ENCODE measurements at places on chromosomes 5 and 9.

DNA sequence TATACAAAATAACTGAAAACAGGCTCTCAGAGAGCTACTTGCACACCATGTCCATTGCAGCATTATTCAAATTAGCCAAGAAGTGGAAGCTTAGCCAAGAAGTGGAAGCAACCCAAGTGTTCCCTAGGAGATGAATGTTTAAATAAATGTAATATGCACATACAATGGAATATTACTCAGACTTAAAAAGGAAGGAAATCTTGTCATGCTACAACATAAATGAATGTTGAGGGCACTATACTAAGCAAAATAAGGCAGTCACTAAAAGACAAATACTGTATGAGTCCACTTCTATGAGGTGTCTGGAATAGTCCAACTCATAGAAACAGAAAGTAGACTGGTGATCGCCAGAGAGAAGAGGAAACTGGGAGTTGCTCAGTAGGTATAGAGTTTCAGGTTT lies 438.1 kb downstream of the MAT2B start:
- DNase-seq = no peak

GRCh38 chr5:39584927-39585326 lies 160.1 kb upstream of the DAB2 start:
- DNase-seq = no peak

- no peak for DNase-seq
These were observed 216.7 kb downstream of the SMARCA2 start for GRCh38 chr9:2231829-2232228.

DNA sequence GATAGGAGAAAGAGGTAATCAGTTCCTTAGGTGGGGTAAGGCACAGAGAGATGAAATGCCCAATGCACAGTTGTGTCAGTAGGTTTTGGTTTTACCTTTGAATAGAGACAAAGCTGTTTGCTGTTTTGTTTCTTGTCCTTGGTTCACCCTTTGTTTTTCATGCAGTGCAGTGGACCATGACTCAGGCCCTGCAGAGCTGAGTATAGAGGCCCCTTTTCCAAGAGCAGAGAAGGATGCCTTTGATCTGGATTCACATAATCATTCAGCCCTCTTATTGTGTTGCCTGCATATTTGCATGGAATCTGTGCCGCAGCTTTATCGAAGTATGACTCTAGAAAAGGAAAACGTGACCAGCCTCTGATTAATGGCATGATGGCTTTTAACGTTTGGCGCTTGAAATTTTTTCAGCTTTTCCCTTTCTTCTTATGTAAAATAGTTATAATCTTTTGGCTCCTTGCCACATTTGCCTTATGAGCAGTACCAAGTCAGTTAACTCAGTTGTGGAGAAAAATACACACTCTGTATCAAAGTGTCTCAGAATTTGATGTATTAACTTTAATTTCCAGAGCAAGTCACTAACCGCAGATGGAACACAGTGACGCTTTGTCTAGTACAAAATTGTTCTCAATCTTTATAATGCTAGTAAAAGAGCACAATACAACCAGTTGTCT lies 197.6 kb downstream of the KDM4C start:
- DNase-seq = no peak

- DNase-seq = no peak
These were observed 11.6 kb downstream of the ANKHD1 start for GRCh38 chr5:140413230-140413629.

DNA sequence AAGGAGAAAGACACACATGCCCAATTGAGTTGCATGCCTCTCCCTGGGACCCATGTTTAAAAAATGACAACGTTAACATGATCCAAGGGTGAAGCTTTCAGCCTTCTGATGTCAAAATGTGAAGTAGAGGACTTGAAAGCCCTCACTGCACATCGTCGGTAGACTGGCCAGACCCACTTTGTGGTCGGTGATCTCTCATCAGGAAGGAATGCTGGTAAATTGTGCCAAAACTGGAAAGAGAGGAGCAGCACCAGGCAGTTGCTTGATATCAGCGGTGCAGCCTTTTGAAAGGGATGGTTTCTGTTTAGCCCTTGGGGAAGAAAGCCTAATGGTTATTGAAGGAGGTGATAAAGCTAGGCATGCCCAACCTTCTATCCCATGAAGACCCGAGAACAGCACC lies 125.3 kb upstream of the MARCHF11 start:
- DNase-seq = no peak

DNA sequence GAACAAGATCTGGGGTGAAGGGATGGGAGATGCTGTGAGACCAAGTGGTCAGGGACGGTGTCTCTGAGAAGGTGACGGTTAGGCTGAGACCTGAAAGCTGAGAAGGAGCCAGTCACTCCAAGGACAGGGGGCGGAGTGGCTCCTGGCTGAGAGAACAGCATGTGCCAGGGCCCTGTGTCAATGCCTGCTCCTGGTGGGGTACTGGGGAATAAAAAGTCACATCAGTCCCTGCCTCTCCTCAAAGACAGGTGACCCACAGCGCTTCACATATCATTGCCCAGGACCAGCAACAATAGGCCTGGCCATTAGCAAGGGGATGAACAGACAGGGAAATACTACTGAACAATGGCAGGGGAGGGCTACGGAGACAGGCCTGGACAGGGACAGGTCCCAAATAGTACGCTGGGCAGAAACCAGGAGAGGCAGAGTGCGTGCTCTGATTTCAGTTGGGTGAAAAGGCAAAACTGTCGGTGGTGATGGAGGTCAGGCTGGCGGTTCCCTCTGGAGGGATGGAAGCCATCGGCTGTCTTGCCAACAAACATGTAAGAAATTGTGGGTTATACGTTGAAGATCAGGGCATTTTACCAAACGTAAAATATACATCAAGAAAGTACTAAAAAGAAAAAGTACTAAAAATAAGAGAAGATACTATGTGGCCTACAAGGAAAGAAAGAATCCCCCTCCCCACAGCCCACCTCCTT lies 64.3 kb downstream of the C9orf50 start:
- no peak for DNase-seq

DNA sequence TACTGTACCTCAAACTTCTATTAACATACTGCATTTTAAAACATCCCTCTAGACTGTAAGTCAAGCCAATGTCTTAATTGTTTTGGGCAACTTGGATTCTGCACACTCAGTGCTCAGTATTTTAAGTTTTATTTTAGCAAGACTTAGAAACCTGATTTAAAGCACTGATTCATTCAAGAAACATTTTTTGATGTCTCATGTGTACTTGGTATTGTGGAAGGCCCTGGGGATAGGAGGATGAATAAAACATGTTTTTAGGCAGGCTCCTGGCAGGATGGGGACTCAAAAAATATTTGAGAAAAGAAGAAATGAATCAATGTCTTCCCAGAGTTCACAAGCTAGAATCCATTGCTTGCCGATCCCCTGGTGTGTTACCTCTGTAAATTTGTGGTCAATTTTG lies 334.0 kb upstream of the PUM3 start:
- DNase-seq = no peak

DNA sequence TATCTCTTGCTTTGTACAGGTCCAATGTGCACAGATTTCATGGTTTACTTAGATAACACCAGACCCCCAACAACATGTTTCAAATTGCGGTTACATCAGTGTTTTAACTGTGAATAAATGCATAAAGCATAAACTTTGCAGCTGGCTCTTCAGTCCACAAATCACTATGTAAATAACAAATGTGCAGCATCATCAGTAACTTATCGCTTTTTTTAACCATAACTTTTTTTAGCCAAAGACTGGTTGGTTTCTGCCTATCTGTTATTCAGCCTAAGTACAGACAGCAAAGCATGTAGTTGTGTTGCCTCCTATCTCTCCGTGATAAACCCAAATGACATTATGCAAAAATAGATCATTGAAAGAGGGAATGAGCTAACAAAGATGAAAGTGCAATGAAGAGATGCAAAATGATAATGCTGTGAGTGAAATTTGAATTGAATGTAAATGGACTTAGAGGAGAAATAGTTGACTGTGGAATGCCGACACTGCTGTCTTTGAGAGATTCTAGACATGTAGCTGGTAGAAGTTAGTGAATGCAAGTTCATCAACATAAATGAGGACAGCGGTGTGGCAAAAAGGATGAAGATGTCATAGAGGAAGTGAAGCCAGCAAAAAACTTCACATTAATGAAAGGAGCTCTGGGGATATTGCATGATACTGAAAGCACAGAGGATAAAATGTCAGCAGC lies 108.8 kb downstream of the PDE8B start:
- DNase-seq = no peak

DNA sequence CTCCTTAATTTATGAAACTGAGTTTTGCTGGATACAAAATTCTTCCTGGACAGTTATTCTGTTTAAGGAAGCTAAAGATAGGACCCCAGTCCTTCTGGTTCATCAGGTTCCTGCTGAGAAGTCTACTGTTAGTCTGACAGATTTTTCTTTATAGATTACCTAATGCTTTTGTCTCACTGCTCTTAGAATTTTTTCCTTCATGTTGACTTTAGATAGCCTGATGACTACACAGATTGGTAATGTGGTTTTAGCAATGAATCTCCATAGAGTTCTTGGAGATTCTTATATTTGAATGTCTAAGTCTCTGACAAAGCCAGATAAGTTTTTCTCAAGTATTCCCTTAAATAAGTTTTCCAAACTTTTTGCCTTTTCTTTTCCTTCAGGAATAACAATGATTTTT lies 419.7 kb downstream of the CDH10 start:
- DNase-seq = no peak

DNA sequence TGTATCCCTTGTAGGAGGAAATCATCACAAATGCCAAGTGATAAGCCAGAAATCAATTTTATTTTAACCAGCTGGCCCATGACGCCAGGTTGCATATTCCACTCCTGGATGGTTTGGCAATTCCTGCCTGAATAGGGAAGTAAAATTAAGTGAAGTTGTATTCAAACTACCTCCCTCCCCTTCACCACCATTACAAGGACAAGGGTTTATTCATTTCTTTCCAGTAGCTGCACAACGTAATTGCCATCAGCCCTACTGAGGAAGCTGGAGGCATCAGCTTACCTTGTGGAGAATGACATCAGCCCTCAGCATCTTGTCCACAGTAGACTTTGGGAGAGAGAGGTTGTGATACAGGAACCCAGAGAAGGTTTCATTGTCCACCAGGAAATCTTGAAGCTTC lies 66.6 kb downstream of the ABCA1 start:
- no peak for DNase-seq

DNA sequence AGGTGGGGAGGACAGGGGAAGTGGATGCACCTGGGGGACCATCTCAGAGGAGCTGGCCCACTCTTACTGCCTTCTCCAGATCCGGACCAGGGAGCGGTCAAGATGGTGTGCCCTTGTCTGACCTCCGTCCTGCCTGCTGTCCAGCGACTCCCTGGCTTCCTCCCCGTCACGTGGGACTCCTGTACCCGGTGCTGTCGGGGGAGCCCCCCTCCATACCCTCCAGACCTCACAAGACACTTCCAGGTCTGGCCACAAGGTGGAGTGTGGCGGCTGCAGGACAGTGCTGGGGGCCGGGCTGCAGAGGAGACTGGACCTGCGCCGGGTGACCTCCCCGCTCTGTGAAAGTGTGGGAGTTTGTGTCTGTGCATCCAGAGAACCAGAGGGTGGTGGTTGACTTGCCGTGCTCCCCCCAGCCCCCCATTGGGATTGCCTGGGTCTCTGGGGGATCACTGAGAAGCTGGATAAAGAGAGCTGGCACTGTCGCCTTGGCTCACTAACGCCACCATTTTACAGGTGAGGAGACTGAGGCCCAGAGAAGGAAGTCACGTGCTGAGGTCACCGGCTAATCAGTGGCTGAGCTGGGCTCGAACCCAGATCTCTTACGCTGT lies 1.9 kb upstream of the CRB2 start:
- DNase-seq = no peak

GRCh38 chr9:126320158-126320922 lies 6.3 kb upstream of the MVB12B start:
- DNase-seq = no peak

- DNase-seq = no peak
These were observed 75.1 kb upstream of the IER5L start for GRCh38 chr9:129252937-129253802.

DNA sequence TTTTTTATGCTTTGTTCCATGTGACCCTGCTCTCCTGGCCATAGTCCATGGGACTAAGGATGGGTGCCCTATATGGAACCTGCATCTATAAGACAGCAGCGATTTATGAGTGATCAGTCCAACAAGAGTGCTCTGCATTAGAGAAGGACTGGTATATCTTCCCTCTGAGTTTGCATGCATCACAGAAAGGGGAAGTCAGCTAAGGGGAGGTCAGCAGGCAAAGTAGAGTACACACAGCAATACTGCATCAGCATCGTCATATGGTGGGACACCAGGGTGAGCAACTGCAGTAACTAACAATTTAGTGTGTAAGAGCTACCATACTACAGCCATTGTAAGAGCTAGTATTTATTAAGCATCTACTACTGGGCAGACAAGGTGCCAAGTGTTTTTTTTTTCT lies 311.3 kb downstream of the NDUFS4 start:
- DNase-seq = no peak

DNA sequence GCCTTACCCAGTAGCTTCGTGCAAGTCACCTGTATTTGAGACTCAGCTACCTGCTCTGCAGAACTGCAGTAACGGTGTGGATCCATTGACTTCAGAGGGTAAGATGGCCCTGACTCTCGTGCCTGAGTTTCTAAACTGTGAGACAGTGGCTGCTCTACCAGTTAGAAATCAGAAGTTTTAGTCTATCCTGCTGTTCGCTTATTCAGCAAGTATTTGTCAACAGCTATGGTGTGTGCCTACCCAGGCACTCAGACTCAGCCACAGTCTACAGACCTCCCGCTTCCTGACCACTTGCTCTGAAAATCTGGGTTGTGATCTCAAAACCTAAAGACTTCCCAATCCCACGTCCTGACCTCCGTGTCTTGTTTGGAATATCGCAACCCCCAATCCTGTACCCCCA lies 13.5 kb downstream of the AQP3 start:
- no peak for DNase-seq

DNA sequence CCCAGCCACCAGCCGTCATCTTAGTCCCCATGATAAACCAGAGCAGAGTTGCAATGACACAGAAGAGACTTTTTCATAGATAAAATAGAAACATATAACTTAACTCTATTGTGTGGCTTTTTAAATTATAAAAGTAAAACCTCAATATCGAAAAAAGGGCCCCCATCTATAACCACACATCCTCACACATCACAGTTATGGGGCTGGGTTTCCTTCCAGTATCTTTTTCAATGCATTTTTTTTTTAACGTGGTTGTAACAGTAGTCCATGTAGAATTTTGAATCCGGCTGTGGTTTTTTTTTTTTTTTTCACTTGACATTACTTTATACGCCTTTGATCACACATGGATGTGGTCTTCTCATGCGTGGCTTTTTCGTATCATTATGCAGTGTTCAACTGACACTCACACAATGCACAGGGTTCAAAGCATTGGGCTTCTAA lies 77.4 kb downstream of the CFAP77 start:
- no peak for DNase-seq

GRCh38 chr5:18113721-18114120 lies 479.5 kb downstream of the TAF11L14 start:
- no peak for DNase-seq

DNA sequence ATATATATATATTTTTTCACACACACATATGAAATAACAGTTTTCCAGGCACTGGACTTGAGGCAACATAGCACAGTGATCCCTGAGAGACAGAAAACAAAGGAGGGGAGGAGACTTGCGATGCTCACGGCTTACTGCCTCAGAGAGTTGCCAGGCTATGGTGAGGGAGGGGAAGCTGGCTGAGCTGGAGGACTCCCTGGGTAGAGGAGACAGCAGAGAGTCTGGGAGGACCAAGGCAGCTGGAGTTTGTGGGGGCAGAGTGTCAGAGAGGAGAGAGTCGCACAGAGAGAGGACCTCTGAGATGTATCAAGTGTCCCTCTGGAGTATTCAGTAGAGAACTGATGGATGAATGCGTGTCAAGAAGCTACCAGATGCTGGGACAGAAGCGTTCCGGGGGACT lies 23.1 kb upstream of the QSOX2 start:
- no peak for DNase-seq

- no peak for DNase-seq
These were observed 189.7 kb downstream of the MEF2C start for GRCh38 chr5:88693071-88693932.
